Stimulated activated CD8-positive, alpha-beta memory T cell treated with anti-CD3 and anti-CD28 coated beads, Interleukin-4, amount 100 ng/mL, for 1 hour (primary cell): ENCODE measurements at places on chromosomes 12 and 14.

GRCh38 chr14:49189375-49189774 is 396.8 kb downstream of the RPS29 start:
- DNase-seq, result no peak

- no peak for DNase-seq
Measured at GRCh38 chr14:35883677-35884293, 57.6 kb downstream of the BRMS1L start.

DNA sequence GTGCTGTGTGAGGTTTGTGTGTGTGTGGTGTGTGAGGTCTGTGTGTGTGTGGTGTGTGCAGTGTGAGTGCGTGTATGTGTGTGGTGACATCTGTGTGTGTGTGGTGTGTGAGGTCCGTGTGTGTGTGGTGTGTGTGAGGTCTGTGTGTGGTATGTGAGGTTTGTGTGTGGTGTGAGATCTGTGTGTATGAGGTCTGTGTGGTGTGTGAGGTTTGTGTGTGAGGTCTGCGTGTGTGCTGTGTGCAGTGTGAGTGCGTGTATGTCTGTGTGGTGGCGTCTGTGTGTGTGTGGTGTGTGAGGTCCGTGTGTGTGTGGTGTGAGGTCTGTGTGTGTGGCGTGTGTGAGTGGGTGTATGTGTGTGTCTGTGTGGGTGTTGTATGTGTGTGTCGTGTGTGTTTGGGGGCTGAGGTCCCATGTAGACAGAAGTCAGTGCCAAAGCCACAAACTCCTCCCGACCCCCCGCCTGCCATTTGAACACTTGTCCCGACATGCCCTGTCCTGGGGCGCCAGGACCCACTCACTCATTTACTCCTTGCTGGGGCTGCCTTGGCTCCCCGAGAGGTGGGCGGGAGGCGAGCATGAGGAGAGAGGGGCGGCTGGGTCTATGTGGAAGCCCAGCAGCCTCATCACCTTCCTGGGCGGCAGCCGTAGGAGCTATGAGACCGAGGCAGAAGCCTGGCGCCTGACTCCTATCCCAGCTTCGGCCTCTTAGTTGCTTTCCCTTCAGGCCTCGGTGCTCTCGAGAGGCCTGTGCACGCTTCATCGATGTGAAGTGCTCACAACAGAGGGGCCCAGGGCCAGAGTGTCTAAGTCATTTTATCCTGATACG is 20.5 kb downstream of the RILPL1 start:
- DNase-seq, result no peak

DNA sequence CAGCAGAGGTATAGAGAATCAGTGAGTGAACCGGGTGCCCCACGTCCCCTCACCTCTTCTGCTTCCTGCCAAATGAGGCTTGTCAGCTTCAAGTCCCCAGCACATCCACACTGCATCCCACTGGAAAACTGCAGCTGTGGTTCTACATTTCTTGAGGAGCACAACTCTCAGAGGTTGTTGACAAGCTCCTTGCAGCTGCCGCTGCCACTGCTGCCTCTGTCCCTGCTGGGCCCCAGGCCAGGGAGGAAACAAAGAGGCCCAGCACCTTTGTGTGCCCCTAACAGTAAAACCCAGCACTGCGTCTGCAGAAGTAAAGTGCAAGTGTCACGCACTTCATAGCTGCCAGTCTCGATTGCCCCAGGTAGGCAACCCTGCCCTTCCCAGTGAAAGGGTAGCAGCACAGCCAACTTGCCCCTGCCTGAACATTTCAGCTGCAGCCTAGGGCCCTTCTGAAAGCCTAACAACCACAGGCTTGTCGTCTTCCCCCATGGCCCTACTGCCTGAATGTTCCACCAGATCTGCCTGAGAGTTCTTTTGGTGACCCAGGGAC is 1162.1 kb upstream of the USP15 start:
- no peak for DNase-seq

DNA sequence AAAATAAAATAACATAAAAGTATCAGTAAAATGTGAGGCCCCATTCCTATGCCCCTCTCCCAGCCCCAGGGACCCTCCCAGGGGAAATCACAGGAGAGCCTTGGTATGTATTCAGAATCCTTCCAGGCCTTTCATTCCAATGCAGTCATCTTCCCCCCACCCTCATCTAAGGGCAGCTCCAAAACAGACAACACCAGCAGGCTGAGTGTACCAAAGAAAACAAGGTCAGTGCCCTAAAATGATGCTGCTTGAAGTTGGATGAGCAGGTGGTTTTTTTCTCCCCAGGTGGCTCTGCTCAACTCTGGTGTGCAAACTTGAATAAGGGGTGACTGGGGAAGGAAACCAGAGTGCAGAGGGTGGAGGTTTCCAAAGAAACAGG is 56.2 kb downstream of the TSPAN9 start:
- no peak for DNase-seq

DNA sequence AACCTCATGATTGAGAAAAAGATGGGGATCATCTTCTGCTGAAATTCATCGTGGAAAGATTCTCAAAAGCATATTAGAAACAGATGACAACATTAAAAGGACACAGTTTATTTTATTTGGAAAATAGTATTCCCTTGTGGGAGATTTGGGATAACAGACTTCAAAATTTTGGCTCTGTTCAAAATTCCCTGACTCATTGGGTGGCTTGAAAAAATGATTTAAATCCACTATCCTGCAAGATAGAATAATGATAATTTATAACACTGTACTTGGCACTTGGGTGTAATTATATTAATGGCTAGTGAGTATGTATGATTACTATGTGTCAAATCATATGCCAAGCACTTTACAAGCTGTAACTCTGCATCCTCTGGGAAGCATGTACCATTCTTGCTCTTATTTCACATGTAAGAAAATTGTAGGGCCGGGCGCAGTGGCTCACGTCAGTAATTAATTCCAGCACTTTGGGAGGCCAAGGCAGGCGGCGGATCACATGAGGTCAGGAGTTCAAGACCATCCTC is 128.8 kb downstream of the LMNTD1 start:
- DNase-seq, result no peak

GRCh38 chr14:52119030-52119429 is 50.2 kb upstream of the NID2 start:
- no peak for DNase-seq

DNA sequence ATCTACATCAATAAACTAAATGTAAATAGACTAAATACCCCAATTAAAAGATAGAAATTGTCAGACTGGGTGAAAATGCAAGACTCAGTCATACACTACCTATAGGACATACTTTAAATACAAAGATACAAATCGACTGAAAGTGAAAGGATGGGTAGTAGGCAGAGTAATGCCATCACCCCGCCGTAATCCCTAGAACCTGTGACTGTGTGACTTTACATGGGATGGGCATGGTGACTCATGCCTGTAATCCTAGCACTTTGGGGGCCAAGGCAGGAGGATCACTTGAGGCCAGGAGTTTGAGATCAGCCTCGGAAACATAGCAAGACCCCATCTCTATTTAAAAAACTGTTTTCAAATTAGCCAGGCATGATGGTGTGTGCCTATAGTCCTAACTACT is 2.6 kb upstream of the EVL start:
- no peak for DNase-seq

DNA sequence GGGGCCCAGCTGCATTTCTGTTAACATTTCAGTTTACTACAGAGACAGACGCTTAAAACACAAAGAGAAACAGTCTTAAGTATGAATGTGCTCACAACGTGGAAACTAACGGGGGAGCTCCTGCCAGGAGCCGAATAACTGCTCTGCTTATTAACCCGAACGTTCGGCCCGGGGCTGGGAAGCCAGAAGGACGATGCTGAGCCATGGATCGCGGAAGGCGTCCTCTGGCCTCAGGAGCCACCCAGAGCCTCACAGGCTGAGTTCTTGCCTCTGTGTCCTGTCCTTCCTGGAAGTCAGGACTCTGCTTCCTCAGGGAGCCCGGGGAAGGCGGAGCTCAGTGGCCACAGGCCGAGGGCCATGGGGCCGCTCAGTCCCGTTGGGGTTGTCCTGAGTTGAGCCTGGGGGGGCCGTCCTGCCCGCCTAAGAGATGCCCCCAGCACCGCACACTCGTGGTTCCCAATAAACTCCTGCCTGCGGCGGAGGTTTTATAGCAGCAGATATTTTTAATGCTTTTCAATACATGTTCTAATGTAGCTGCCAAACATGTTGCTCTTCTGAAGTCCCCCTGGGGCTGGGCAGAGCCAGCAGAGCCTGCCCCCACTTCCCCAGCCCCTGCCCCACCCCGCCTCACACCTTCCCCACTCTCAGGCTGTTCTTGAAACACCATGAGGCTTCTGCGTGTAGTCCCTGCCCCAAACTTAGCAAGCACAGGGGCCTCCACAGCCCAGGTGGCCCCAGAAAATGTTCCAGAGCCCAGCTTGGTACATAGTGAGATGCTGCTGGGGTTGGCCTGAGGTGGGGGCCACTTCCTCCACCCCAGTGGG is 3.4 kb upstream of the TEX22 start:
- DNase-seq, result no peak

GRCh38 chr12:6941782-6942181 is 1.8 kb upstream of the RNU7-1 start:
- DNase-seq, result no peak
